ENCODE measurements at places on chromosomes 12 and 14. TPM values are rescaled to one million over a fixed set of nuclear protein-coding genes. Genes with fewer than 3 reads are reported as not detected.

CDCA3 gene
- 81.3 TPM for total RNA-seq

SERPINA4 gene
- total RNA-seq: not detected

CLEC14A gene
- total RNA-seq: not detected

CLEC4A gene
- total RNA-seq: not detected

CRIP1 gene
- total RNA-seq: 1,895 TPM

SAMD4A gene
- 11.0 TPM for total RNA-seq

SOAT2 gene
- total RNA-seq: 0.24 TPM

ABHD12B gene
- total RNA-seq: not detected

POP5 gene
- 56.1 TPM for total RNA-seq

SIX6 gene
- not detected for total RNA-seq

LIN7A gene
- total RNA-seq: 0.55 TPM

KLRD1 gene
- total RNA-seq: not detected

AGAP2 gene
- total RNA-seq: 0.23 TPM

KCNA5 gene
- not detected for total RNA-seq

C12orf56 gene
- total RNA-seq: not detected

C12orf54 gene
- total RNA-seq: not detected

SUSD6 gene
- 7.3 TPM for total RNA-seq

TPH2 gene
- not detected for total RNA-seq

ADAMTS20 gene
- not detected for total RNA-seq

SLC35F4 gene
- not detected for total RNA-seq

VRTN gene
- not detected for total RNA-seq

CPNE6 gene
- total RNA-seq: not detected

PMCH gene
- not detected for total RNA-seq

PTPRB gene
- 0.42 TPM for total RNA-seq

DPPA3 gene
- not detected for total RNA-seq

LHX5 gene
- not detected for total RNA-seq

ACIN1 gene
- 89.4 TPM for total RNA-seq

CLEC1A gene
- total RNA-seq: not detected

AJUBA gene
- 36.1 TPM for total RNA-seq

ACRBP gene
- 0.15 TPM for total RNA-seq

CTSG gene
- not detected for total RNA-seq

KLRG1 gene
- 0.94 TPM for total RNA-seq

AICDA gene
- 0.07 TPM for total RNA-seq

All from A549 treated with Mapracorat at 1 μM for 4 hours (cell line).